Immature natural killer cell (primary cell): ENCODE measurements at places on chromosomes 12 and 14.

- H3K27me3 ChIP-seq, result peaks cover 2% of the 10 kb centered on the region
- H3K4me3 ChIP-seq, result no peak overlapping the region
- H3K36me3 ChIP-seq, result no peaks in the 10 kb centered on the region
- H3K27ac ChIP-seq, result no peak overlapping the region
- DNase-seq, result no peak
These were observed 266.2 kb downstream of the C12orf75 start for GRCh38 chr12:105596731-105597130.

DNA sequence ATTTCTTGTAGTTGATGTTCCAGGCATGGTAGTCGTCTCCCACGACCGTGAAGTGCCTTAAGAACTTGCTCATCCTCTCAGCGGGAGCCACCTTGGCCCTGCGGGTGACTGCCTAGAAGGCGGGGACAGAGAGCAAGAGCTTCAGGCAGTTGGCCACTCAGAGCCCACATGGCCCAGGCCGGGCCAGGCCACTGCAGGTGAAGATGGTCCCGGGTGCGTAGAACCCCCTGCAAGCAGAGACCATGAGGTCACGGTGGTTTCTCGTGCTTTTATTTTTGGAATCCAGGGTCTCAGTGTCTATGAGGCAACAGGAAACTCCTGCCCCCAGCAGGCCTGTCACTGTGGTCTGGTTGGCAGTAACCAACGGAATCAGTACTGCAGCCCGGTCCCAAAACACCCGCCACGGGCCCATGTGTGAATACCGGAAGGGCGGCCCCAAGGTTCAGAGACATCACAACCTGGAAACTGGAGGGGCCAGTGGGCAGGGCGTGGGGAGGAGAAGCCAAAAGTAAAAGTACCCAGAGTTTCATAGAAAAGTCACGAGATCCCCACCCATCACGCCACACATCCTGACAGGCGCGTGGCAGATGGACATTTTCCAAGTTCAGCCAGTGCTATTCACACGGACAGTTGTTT, 27.5 kb downstream of the HVCN1 start:
- peaks cover 9% of the 10 kb centered on the region for H3K27me3 ChIP-seq
- peaks cover 44% of the 10 kb centered on the region for H3K4me1 ChIP-seq
- peak overlapping the region; percentile 83 for H3K4me3 ChIP-seq
- peak; percentile 91 for DNase-seq
- peaks cover 11% of the 10 kb centered on the region for H3K36me3 ChIP-seq
- peak overlapping the region; percentile 93 for H3K27ac ChIP-seq

GRCh38 chr12:53218551-53219291, 11.7 kb upstream of the ITGB7 start:
- H3K4me3 ChIP-seq, result peak overlapping the region; percentile 96
- peaks cover 72% of the 10 kb centered on the region for H3K4me1 ChIP-seq
- H3K27me3 ChIP-seq, result peaks cover 13% of the 10 kb centered on the region
- H3K27ac ChIP-seq, result peak overlapping the region; percentile 96

DNA sequence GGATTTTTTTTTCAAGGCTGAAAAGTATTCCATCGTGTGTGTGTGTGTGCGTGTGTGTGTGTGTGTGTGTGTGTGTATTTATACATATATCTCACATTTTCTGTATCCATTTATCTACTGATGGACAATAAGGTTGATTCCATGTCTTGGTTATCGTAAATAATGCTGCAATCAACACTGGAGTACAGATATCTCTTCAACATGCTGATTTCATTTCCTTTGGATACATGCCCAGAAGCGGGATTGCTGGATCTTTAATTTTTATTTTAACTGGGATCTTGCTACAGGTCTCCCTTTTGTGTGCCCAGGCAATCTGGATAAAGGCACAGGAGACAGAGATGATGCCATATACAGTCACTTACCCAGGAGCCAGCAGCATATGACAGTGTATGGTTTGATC, 338.1 kb downstream of the SOX5 start:
- no peaks in the 10 kb centered on the region for H3K4me1 ChIP-seq
- H3K4me3 ChIP-seq, result no peak overlapping the region
- H3K27ac ChIP-seq, result no peak overlapping the region
- H3K27me3 ChIP-seq, result peaks cover 1% of the 10 kb centered on the region

- no peak overlapping the region for H3K27ac ChIP-seq
- H3K4me3 ChIP-seq, result no peak overlapping the region
- DNase-seq, result no peak
- H3K36me3 ChIP-seq, result peaks cover 3% of the 10 kb centered on the region
- H3K4me1 ChIP-seq, result no peaks in the 10 kb centered on the region
These were observed 135.8 kb upstream of the PLXNC1 start for GRCh38 chr12:94012590-94012989.

- DNase-seq, result no peak
- no peak overlapping the region for H3K4me3 ChIP-seq
- H3K4me1 ChIP-seq, result peaks cover 12% of the 10 kb centered on the region
These were observed 4.5 kb upstream of the DCAF11 start for GRCh38 chr14:24110060-24110459.

GRCh38 chr12:39070775-39071174, 165.4 kb upstream of the CPNE8 start:
- no peaks in the 10 kb centered on the region for H3K4me1 ChIP-seq
- no peak overlapping the region for H3K4me3 ChIP-seq
- peaks cover 2% of the 10 kb centered on the region for H3K27me3 ChIP-seq
- DNase-seq, result no peak
- H3K27ac ChIP-seq, result no peak overlapping the region

DNA sequence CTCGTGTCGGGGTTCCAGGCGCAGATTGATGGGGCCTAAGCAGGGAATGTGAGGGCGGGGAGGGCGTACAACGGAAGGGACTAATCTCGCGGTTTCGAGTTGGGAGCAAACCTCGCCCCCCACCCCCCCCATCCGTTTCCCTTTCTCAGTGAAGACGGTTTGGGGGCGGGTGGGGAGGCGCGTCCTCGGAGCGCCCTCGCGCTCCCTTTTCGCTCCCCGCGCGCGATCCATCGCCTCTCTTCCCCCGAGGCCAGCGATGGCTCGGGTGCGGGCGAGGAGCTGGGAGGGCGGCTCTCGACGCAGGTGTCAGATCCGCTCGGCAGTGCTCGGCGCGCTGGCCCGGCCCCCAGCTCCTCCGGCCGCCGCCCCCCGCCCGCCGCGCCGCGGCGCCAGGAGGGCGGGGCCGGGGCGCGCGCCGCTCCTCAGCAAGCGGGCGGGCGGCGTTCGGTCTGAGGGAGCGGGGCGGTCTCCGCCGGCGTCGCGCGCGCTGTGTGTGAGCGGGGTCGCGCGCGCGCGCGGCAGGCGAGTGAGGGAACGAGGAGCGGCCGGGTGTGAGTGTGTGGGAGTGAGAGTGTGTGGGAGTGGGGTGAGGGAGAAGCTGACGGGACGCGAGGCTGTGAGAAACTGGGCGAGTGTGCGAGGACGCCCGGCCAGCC, at the start of gene RIMKLB:
Gene RIMKLB (plus strand): TSS at position 516 of the 656 bp plus-strand sequence. CDS start 15,876 bp downstream, outside the sequence.
- peak within 1 kb of the TSS; percentile 85 for H3K27ac ChIP-seq
- peaks cover 30% of the 10 kb centered on the region for H3K4me1 ChIP-seq
- H3K36me3 ChIP-seq, result no peaks in the 10 kb centered on the region
- peaks cover 7% of the 10 kb centered on the region for H3K27me3 ChIP-seq
- peak within 1 kb of the TSS; percentile 90 for H3K4me3 ChIP-seq

- H3K36me3 ChIP-seq, result no peaks in the 10 kb centered on the region
- no peaks in the 10 kb centered on the region for H3K27me3 ChIP-seq
- H3K4me1 ChIP-seq, result no peaks in the 10 kb centered on the region
- no peak overlapping the region for H3K27ac ChIP-seq
- no peak overlapping the region for H3K4me3 ChIP-seq
These were observed 371.1 kb downstream of the FSCB start for GRCh38 chr14:44135972-44136371.

- peaks cover 3% of the 10 kb centered on the region for H3K36me3 ChIP-seq
- DNase-seq, result peak; percentile 54
- H3K4me1 ChIP-seq, result peaks cover 53% of the 10 kb centered on the region
- H3K27me3 ChIP-seq, result peaks cover 34% of the 10 kb centered on the region
These were observed at the start of gene SETD1B for GRCh38 chr12:121803861-121804416. Gene SETD1B (plus strand): TSS chr12:121804009. CDS start chr12:121804738, 729 bp downstream.

GRCh38 chr12:57192920-57193319, 23.7 kb upstream of the NXPH4 start:
- H3K27ac ChIP-seq, result no peak overlapping the region
- no peaks in the 10 kb centered on the region for H3K36me3 ChIP-seq
- no peaks in the 10 kb centered on the region for H3K27me3 ChIP-seq

GRCh38 chr12:78118036-78118435, 287.3 kb downstream of the NAV3 start:
- no peaks in the 10 kb centered on the region for H3K27me3 ChIP-seq
- H3K36me3 ChIP-seq, result no peaks in the 10 kb centered on the region
- no peak overlapping the region for H3K4me3 ChIP-seq
- H3K27ac ChIP-seq, result no peak overlapping the region
- H3K4me1 ChIP-seq, result no peaks in the 10 kb centered on the region

- no peak for DNase-seq
- no peak overlapping the region for H3K27ac ChIP-seq
- H3K27me3 ChIP-seq, result no peaks in the 10 kb centered on the region
- no peaks in the 10 kb centered on the region for H3K36me3 ChIP-seq
- no peaks in the 10 kb centered on the region for H3K4me1 ChIP-seq
- H3K4me3 ChIP-seq, result no peak overlapping the region
These were observed 52.3 kb upstream of the TRIM9 start for GRCh38 chr14:51147183-51147582.

DNA sequence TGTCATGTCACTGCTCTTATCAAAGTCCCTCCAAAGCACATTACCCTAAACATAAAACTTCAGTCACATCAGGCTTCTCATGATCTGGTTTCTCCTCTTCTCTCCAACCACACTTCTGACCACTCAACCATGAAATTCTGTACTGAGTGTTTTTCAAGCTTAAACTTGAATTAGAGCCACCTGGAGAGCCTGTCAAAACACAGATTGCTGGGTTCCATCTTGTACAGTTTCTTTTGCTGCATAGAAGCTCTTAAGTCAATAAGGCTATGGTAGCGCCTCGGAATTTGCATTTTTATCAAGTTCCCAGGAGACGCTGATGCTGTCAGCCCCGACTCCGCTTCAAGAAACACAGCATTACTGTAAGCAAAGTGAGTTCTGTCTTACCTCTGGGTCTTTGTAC, 16.4 kb upstream of the SRRM4 start:
- H3K4me1 ChIP-seq, result no peaks in the 10 kb centered on the region
- no peak overlapping the region for H3K4me3 ChIP-seq

- DNase-seq, result no peak
- H3K27ac ChIP-seq, result peak overlapping the region; percentile 79
- H3K27me3 ChIP-seq, result no peaks in the 10 kb centered on the region
- no peaks in the 10 kb centered on the region for H3K4me1 ChIP-seq
- no peak overlapping the region for H3K4me3 ChIP-seq
These were observed 98.8 kb downstream of the DICER1 start for GRCh38 chr14:95058491-95058890.

DNA sequence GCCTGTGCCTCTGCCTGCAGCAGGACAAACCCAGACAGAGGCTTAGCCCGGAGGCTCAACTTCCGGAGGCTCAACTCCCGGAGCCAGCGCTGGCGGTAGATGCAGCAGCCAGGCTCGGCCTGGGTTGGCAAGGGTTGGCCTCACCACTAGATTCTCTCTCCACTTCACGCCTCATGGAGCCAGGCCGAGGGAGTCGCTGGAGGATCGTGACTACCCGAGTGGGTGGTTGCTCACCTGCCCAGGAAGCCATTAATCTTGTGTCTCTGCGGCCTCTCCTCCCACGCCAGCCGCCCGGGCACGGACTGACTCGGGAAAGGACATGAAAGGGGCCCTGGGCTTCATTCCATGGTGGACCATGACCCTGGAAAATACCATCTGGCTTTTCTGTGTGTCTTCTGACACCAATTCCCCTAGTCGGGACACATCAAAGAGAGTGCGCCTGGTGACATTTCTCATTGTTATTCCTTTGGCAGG, 20.8 kb downstream of the ESRRB start:
- no peaks in the 10 kb centered on the region for H3K36me3 ChIP-seq
- H3K27ac ChIP-seq, result no peak overlapping the region
- no peak for DNase-seq
- H3K27me3 ChIP-seq, result no peaks in the 10 kb centered on the region
- H3K4me1 ChIP-seq, result no peaks in the 10 kb centered on the region

GRCh38 chr14:53152887-53153701, at the start of gene DDHD1:
Gene DDHD1 (minus strand): TSS chr14:53153323. CDS start chr14:53153098, 225 bp downstream.
- no peaks in the 10 kb centered on the region for H3K36me3 ChIP-seq
- H3K27ac ChIP-seq, result peak within 1 kb of the TSS; percentile 98
- H3K4me1 ChIP-seq, result peaks cover 55% of the 10 kb centered on the region
- peaks cover 27% of the 10 kb centered on the region for H3K27me3 ChIP-seq
- H3K4me3 ChIP-seq, result peak within 1 kb of the TSS; percentile 100
- DNase-seq, result peak; percentile 89

DNA sequence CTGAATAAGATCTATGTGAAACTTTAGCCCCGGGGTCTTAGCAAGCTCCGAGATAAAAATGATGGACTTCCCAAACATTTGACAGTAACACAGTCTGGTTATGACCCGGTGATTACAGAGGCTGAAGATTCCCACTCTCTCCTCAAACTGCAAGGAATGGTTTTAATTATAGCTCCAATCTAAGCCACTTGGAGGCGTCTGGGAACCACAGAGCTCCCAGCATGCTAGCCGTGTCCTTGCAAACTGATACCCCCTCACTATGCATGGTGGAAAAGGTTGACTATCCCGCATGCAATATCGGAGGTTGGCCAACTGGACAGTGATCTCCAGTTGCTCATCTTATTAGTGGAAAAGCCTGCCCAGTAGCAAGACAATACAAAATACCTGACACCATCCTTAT, 76.5 kb upstream of the GRIN2B start:
- H3K36me3 ChIP-seq, result no peaks in the 10 kb centered on the region
- no peak overlapping the region for H3K4me3 ChIP-seq
- H3K4me1 ChIP-seq, result no peaks in the 10 kb centered on the region
- H3K27me3 ChIP-seq, result no peaks in the 10 kb centered on the region

GRCh38 chr14:103555559-103556337, 6.7 kb downstream of the BAG5 start:
- peaks cover 11% of the 10 kb centered on the region for H3K36me3 ChIP-seq
- H3K27ac ChIP-seq, result no peak overlapping the region
- H3K4me1 ChIP-seq, result peaks cover 40% of the 10 kb centered on the region
- no peak overlapping the region for H3K4me3 ChIP-seq
- no peak for DNase-seq

DNA sequence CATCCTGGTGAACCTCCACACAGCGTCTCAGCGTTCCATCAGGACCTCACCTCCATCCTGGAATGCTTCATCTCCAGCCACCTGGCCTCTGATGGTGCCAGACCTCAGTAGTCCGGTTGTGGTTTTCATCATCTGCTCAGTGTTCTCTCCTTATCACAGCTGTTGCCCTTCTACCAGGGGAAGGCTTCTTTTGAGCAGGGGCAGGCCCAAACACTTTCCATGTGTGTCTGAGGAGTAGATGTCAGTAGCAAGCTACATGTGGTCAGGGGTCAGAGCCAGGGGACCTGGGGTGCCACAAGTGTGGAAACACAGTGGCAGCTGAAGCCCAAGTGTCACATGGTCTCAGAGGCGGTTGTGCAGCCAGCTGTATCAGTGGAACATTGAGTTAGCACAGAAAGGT, 30.2 kb upstream of the FGD4 start:
- peaks cover 1% of the 10 kb centered on the region for H3K27me3 ChIP-seq
- no peak for DNase-seq
- no peaks in the 10 kb centered on the region for H3K4me1 ChIP-seq
- no peak overlapping the region for H3K27ac ChIP-seq
- no peaks in the 10 kb centered on the region for H3K36me3 ChIP-seq
- no peak overlapping the region for H3K4me3 ChIP-seq

GRCh38 chr12:9331218-9331626, 123.0 kb upstream of the PZP start:
- H3K27me3 ChIP-seq, result no peaks in the 10 kb centered on the region
- peaks cover 20% of the 10 kb centered on the region for H3K4me1 ChIP-seq
- peaks cover under 1% of the 10 kb centered on the region for H3K36me3 ChIP-seq
- peak; percentile 54 for DNase-seq
